ENCODE measurements at places on chromosomes 5 and 9.

DNA sequence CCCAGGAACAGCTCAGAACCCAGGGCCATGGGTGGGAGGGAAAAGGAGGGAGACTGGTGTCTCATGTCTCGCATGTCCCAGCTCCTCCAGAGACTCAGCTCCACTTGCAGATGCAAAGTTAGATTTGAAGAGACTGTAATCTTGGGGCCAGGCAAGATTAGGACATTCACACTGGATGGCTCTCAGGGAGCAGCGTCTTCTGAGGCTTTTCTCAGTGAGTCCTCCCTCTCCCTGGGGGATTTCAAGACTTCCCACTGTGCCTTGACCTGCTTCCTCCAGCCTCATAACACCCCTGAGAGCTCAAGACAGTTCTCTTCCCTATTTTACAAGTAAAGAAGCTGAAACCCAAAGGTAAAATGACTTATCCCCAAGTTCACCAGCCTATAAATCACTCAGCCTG lies 10.5 kb upstream of the TCOF1 start:
- no peak for DNase-seq

DNA sequence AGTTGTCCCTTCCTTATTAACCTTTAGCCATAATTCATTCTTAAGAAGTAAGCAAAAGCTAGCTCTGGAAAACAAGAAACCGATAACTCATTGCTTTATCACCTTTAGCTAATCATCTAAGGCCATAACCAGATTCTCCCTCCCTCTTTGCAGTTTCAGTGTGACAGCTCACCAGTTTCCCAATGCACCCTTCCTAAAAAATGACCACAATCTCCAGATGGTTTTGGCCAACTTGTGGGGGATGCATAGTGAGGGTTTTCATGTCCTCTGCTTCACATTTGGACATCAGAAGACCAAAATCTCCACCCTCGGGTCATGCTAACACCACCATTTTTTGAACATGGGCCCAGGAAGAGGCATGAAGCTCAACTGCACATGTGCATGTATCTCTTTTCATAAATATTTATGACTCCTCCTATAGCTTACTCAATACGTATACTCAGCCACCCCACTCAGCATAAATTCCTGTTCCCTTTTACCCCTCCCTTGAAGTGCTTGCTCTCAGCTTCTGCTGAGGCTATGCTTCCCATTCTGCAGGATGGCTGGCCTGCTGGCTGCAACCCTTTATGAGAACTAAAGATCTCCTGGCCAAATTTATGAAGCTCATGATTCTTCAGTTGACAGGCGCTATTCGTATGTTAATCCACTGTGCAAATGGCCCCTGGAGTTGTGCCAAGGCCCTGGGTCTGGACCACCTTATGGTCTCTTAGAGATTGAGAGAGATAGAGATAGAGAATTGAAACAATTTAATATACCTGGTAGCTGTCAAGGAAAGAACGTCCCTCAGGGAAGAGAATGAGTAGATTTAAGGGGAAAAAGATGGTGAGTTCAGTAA lies 14.8 kb downstream of the PPP3R2 start:
- DNase-seq = peak; percentile 10

DNA sequence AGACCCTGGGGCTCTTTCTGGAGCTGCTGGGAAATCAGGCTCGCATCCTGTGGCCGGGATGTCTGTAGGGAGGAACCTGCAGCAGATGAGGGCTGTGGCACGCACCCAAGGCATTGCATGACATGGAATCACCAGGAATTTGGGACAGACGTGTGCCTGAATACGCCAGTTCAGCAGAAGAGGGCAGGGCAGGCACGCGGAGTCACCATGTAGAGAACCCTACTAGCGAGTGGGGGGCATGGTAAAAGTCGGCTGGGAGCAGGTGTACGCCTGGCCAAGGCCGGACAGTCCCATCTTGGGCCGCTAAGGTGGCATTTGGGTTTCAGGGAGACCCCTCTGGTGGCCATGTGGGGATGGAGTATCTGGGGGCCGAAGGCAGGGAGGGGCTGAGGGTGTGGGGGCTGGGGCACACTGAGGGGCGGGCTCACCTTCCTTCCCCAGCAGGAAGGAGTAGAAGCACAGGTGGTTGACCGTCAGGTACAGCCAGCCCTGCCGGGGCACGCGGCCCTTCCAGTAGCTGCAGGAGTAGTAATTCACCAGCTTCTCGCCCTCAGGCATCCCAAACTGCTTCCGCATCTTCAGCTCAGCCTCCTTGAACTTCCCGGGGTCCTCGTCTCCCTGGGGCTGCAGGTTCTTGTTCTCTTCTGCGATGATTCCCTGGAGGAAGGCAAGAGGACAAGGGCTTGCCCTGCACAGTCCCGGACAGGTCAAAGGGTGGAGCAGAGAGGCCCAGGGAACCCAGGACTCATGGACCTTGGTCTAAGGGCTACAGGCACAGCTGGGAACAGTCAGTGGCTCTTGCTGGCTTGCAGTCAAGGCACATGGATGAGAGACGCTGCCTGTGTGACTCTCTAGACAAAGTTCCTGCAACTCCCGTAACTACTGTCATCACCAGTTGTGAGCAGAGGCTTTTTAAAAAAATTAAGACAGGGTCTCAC lies 13.5 kb downstream of the TBC1D9B start:
- DNase-seq = no peak

- DNase-seq = no peak
These were observed 312.2 kb downstream of the SPOCK1 start for GRCh38 chr5:137186759-137187461.

DNA sequence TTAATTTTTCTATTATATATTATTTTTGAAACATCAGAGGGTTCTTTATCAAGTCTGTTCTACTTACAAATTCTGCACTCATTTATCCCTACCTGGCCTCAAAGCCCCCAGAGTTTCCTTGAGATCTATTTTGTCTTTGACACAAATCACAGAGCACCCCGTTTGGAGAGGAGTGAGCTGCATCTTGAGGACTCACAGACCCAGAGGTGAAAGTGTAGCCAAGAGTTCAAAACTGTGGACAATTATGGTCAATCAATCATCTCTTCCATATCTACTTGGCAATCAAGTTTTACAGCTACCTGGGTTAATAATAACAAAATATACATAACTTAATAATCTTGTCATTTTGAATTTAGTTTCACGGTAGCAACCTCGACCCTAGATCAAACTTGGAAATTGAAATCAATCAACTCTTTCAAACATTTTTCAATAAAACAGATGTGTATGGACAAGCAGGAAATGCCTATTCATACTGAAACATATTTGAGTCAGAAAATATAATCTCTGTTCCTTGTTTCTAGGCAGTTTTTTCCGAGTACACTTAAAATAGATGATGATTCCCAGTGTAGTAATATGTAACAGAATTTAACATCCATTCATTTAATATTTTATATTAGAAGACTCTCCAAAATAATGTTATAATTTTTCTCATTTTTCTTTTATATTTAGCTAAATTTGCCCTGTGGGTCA lies 13.7 kb upstream of the SYK start:
- no peak for DNase-seq

- no peak for DNase-seq
These were observed 130.1 kb upstream of the PTGER4 start for GRCh38 chr5:40549616-40550015.

DNA sequence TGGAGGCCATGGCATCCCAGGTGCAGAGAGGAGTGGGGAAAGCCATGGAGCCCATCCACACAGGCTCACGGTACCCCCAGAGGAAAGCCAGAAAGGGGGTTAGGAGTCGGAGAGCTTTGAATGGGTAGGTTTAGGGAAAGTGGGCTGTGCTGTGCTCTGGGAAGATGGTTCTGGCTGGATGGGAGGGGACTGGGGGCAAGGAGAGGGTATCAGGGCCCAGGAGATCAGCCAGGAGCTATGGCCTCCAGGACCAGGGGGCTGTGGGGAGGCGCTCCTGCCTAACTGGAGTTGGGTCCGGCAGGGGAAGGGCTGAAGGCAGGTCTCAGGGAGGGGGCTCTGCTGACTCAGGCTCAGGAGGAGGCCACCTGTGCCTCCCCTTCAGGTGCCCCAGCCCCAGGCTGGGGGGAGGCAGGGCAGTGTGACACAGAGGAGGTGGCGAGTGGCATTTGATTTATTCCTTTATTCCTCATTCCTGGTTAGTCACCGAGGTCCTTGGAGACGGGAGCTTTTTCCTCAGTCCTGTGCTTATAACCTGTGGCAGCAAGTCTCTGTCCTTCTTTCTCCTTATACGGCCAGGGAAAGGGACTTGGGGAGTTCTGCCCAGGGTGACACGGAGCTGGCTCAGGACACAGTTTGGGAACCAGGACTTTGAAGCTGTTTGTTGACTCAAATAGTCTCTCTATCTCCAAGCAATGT lies 60.8 kb downstream of the TSTD2 start:
- no peak for DNase-seq

DNA sequence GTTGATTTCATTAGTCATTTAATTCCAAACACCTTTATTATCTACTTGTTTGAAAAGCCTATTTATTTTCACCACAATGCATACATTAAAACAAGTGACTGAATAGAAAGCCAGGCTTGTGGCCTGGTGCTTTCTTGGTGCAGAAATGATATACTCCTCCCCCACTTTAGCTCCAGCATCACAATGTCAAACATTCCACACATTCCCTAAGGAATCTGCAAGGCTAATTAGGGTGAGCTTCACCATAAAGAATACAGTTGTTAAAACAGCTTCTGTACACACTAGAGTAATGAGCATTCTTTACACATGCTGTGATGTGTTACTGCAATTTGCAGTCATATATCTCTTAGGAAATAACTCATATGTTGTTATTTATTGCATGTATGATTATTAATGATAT lies 705.7 kb downstream of the CETN3 start:
- no peak for DNase-seq

DNA sequence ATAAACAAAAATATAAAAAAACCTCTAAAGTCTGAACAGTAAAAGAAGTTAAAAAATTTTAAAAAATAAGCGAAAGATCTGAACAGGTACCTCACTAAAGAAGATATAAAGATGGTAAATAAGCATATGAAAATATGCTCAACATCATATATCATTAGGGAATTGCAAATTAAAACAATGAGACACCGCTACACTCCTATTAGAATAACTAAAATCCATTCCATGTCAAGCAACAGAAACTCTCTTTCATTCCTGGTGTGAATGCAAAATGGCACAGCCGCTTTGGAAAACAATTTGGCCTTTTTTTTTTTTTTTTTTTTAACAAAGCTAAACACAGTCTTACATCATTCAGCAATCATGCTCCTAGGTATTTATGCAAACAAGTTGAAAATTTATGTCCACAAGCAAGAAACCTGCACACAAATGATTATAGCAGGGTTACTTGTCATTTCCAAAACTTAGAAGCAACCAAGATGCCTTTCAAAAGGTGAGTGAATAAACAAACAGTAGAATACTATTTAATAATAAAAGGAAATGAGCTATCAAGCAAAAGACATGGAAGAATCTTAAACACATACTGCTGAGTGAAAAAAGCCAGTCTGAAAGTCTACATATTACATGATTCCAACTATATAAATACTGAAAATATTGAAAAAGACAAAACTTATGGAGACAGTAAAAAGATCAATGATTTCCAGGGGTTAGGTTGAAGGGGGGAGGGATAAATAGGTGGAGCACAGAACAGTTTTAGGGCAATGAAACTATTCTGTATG lies 22.1 kb downstream of the ANXA1 start:
- no peak for DNase-seq

DNA sequence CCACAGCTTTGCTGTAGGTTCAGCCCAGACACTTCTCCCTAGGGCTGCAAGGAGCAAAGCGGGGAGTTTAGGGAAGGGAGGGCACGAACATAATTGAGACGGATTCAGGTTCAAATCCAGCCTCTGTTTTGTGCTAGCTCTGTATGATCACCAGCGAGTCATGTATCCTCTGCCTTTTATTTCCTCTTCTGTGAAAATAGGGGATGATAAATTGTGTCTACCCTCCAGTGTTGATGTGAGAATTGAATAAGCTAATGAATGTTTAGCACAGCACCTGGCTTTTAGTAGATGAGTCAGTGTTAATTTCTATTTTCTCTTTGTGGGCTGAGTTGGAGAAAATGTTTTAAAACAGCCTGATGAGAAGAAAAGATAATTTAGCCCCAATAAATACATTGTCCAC lies 6.2 kb downstream of the MLANA start:
- no peak for DNase-seq

GRCh38 chr5:148145916-148146315 lies 22.4 kb upstream of the SPINK14 start:
- DNase-seq = no peak

GRCh38 chr5:159928122-159928909 lies 12.0 kb downstream of the ADRA1B start:
- no peak for DNase-seq

- DNase-seq = no peak
These were observed 471.0 kb downstream of the EFNA5 start for GRCh38 chr5:107199756-107200155.

DNA sequence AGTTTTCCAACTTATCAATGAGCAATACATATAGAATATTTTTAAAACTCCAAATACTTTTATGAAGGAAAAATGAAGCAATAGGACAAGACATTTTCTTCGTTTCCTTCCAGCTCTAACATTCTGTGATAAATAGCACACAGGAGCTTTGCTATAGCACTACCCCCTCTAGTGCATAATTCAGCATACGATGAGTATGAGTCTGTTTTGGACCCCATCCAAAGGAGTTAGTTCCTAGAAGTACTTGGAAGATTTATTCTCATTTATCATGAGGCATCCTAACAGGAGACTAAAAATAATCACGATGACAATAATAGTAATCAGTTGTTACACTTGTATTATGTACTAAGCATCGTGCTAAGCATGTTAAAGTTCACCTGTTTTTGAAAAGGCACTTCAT lies 1061.3 kb upstream of the DMAC1 start:
- no peak for DNase-seq

GRCh38 chr5:71701407-71701806 lies 17.7 kb upstream of the CARTPT start:
- no peak for DNase-seq

DNA sequence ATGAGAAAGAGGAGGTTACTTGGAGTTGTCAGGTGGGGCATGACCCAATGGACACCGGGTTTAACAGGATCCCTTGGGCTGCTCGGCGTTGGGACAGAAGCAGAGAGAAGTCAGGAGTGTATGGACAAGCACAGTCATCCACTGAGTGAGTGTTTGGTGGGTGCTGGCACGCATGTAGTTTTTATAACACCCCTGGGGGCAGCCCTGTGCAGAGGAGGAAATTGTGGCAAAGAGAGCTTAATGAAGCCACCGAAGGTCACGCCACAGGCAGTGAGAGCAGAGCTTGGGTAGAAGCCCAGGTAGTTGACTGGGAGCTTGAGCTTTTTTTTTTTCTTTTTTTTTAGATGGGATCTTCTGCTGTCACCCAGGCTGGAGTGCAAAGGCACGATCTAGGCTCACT lies 43.2 kb upstream of the IER5L start:
- DNase-seq = peak; percentile 29

DNA sequence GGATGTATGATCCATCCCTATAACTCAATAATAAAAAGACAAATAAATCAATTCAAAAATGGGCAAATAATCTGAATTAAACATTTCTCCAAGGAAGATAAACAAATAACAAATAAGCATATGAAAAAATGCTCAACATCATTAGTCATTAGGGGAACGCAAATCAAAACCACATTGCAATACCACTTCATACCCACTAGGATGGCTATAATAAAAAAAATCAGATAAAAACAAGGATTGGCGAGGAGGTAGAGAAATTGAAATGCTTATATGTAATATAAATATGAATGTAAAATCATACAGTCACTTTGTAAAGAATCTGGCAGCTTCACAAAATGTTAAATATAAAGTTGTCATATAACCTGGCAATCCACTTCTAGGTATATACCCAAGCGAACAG lies 52.3 kb upstream of the TBCA start:
- DNase-seq = no peak

All from CD4-positive, alpha-beta T cell treated with Interferon gamma for 1 hour (primary cell).